ENCODE measurements at places on chromosomes 16 and 17. TPM values are rescaled to one million over a fixed set of nuclear protein-coding genes. Genes with fewer than 3 reads are reported as not detected.
A peak's percentile ranks its signal among the peaks of the same experiment; 100 is the strongest.

Gene SP6
- 1.5 TPM for total RNA-seq

GRCh38 chr16:15843635-15844279, 13.1 kb downstream of the MYH11 start:
- no peaks in the 10 kb centered on the region for H3K4me1 ChIP-seq
- no peak for DNase-seq
- no peak overlapping the region for H3K27ac ChIP-seq
- no peaks in the 10 kb centered on the region for H3K36me3 ChIP-seq
- no peak overlapping the region for H3K4me3 ChIP-seq

- H3K36me3 ChIP-seq: no peaks in the 10 kb centered on the region
- no peak for DNase-seq
- no peak overlapping the region for H3K27ac ChIP-seq
- H3K4me3 ChIP-seq: no peak overlapping the region
- H3K27me3 ChIP-seq: no peaks in the 10 kb centered on the region
- H3K4me1 ChIP-seq: no peaks in the 10 kb centered on the region
Measured at GRCh38 chr17:70073310-70073709, 1.7 kb upstream of the KCNJ16 start.

DNA sequence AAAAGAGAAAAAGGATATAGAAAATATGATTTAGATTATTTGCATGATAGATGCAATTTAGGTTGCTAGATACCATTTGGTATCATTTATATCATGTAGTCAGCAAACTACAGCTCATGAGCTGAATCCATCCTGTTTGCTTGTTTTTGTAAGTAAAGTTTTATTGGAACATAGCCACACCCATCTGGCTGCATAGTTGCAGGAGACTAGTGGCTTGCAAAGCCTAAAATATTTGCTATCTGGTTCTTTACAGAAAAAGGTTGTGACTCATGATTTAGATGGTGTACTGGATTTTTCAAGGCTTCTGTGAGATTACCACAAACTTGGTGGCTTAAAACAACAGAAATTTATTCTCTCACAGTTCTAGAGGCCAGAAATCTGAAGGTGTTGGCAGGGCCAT, 49.9 kb downstream of the MAP2K4 start:
- no peak overlapping the region for H3K4me3 ChIP-seq
- H3K27ac ChIP-seq: no peak overlapping the region
- H3K27me3 ChIP-seq: no peaks in the 10 kb centered on the region
- H3K36me3 ChIP-seq: no peaks in the 10 kb centered on the region

- H3K4me1 ChIP-seq: peaks cover 13% of the 10 kb centered on the region
- H3K27ac ChIP-seq: no peak overlapping the region
- no peaks in the 10 kb centered on the region for H3K36me3 ChIP-seq
- no peak for DNase-seq
Measured at GRCh38 chr17:43695970-43696865, 34.5 kb upstream of the MEOX1 start.

DNA sequence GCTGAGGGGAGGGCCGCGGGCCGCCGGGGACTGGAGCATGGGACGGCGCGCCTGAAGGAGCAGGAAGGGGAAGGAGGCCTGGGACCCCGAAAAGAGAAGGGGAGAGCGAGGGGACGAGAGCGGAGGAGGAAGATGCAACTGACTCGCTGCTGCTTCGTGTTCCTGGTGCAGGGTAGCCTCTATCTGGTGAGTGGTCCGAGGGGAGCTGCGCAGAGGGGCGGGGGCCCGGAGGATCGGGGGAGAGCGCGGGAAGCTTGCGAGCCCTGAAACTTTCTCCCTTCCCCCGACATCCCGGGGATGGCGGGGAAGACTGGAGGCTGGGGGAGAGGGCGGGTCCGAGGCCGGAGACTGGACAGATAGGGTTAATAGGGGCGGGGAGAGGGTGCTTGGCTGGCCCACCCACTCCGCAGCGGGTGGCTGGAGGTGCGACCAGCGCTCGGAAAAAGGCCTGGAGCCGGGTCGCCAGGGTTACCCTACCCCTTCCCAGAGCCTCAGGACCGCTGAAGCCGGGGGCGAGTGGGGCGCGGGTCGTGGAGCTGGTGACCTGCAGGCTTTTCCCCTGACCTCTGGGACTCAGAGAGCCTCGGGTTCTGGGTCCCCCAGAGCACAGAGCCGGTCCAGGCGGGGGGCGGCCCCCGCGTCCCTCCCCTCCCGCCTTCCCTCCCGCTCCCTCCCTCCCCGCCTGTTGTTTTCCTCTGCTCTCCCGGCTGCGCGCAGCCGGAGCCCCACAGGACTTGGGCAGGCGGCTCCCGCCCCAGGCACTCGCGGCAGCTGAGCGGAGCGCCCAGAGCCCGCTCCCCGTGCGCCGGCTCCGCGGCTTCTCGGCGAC, 631 bp downstream of the NXPH3 start:
- peak overlapping the region; percentile 13 for H3K27ac ChIP-seq
- H3K27me3 ChIP-seq: peaks cover 46% of the 10 kb centered on the region
- DNase-seq: peak; percentile 69
- H3K36me3 ChIP-seq: no peaks in the 10 kb centered on the region
